Ammon's horn (tissue), 1 donor: ENCODE measurements at places on chromosomes 3 and 15.

- DNase-seq = no peak
These were observed 995 bp downstream of the CHST14 start for GRCh38 chr15:40471808-40472150.

DNA sequence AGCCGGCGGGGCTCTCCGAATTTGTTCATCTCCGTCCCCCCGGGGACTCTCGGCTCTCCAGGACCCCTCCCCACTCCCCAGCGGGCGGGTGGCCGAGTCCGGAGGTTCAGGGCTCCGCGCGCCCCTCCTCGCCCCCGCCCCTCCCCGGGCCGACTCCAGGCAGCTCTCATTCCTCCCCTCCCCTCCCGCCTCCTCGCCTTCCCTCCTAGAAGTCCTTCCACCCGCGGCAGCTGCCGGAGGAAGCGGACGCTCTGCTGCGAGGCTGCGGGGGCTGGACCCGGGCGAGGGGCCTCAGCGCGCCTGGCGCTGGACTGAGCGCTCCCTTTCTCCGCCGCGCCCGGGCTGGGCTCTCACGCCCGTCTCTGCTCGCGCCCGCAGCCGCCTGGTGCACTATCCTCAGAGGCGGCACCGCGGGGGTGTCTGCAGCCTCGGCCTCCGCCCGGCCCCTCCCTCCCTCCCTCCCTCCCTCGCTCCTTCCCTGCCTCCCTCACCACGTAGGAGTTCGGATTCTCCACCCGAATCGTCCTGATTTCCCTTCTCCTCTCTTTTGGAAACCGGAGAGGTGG is at the start of gene ROBO2:
Gene ROBO2 (plus strand): TSS at position 494 of the 566 bp plus-strand sequence. CDS start 687 bp downstream, outside the sequence.
- peak; percentile 45 for DNase-seq

GRCh38 chr15:91192285-91192684 is 92.2 kb downstream of the SV2B start:
- no peak for DNase-seq

DNA sequence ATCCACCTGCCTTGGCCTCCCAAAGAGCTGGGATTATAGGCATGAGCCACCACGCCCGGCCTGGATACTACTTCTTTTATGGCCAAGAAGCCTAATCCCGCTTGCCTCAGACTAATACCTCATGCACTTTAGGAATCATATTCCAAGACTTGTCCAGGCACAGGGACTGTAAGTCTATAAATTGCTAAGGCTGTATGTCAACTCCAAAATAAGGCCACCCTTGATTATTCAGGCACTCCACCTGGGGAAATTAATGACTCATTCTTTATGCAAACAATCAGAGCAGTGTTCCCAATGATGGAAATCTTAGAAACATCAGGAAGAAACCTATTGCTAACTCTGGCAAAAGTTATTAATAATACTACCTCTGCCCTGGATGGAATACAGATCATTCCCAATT is 98.4 kb downstream of the ERC2 start:
- no peak for DNase-seq

- no peak for DNase-seq
These were observed 108.3 kb downstream of the SEMA5B start for GRCh38 chr3:122919291-122919610.

- DNase-seq = no peak
These were observed 81.7 kb downstream of the PRICKLE2 start for GRCh38 chr3:64143409-64144130.

DNA sequence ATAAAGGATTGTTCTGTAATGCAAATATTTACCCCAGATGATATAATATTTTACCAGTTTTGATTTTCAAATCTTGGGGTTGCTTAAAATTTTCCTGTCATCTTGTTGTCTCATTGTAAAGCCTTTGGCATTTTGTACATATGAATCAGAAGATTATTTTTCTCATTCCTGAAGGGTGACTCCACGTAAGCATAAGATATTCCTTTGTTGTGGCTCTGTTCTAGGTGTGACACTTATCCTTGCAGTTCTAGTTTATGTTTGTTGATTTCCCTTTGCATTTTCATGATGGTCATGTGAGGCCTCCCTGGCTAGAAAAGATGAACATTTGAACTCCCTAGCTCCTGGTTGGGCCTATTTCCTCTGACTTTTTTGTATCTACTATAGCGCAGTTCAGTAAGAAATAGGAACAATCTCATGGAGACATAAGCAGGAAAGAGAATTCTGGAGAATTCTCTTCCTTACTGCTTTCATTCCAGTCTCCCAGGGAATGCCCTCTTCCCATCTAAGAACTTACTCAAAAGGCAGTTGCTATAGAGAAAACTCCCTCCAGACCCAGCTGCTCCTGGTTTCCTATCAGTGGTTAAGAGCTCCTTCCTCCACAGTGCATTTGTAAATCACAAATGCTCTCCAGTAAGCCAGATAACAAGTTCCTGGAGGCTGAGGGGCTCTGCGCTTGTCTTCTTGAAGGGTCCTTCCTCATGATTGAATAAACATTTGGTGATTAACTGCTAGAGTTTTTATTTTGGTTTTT is 124.7 kb downstream of the WNT5A start:
- no peak for DNase-seq

DNA sequence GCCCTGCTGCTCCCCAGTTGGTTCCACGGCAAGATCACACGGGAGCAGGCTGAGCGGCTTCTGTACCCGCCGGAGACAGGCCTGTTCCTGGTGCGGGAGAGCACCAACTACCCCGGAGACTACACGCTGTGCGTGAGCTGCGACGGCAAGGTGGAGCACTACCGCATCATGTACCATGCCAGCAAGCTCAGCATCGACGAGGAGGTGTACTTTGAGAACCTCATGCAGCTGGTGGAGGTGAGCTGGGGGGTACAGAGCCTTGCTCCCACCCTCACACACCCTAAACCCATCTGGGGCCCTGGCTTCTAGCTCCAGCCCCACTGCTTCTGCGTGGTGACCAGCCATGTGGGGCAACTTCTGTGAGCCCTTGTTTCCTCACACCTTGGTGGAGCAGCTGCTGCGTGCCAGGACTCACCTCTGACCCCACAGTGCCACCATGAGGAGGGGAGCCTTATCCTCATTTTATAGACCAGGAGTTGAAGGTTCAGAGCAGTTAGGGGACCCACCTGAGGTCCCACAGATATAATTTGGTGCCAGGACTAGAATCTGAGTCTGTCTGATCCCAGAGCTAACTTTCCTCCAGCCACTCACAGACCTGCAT is 13.3 kb upstream of the LMAN1L start:
- no peak for DNase-seq

GRCh38 chr3:183122257-183122932 is 23.1 kb upstream of the MCCC1 start:
- DNase-seq = peak; percentile 64

- DNase-seq = no peak
These were observed 246.9 kb upstream of the THRB start for GRCh38 chr3:24741506-24741905.

DNA sequence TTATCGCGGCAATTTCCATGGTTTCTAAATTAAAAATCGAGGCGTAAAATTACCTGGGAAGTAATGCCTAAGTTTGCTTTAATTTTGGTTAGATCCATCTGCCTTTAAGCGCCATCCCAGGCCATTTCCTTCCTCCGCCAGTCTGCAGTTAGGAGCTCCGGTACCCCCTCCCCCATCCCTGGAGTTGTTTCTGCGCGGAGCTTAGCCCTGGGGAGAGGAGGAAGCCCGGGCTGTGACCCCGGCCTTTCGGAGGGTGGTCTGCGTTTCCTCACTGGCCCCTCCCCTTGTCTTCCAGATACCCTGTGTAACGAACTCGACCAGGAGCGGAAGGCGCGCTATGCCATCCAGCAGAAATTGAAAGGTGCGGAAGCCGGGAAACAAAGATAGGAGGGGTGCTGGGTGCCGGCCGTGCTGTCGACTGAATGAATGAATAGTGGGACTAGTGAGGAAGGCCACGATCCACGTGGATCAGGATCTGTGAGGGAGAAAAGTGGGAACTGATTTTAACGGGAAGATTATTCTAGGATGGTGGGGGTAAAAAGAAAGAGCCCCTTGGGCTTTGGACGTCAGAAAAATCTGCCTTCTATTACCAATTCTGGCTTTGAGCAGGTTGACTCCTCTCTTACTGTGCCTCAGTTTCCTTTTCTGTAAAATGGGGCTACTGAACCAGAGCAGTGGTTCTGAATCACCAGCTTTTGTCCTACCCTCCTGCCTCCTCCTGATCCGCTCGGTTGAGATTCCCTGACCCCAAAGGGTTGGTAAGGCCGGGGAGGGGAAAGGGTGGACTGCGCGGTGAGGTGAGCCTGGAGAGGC is 6.7 kb downstream of the RNU6-1 start:
- DNase-seq = no peak

- DNase-seq = no peak
These were observed 57.3 kb downstream of the FRMD5 start for GRCh38 chr15:44137750-44138149.

DNA sequence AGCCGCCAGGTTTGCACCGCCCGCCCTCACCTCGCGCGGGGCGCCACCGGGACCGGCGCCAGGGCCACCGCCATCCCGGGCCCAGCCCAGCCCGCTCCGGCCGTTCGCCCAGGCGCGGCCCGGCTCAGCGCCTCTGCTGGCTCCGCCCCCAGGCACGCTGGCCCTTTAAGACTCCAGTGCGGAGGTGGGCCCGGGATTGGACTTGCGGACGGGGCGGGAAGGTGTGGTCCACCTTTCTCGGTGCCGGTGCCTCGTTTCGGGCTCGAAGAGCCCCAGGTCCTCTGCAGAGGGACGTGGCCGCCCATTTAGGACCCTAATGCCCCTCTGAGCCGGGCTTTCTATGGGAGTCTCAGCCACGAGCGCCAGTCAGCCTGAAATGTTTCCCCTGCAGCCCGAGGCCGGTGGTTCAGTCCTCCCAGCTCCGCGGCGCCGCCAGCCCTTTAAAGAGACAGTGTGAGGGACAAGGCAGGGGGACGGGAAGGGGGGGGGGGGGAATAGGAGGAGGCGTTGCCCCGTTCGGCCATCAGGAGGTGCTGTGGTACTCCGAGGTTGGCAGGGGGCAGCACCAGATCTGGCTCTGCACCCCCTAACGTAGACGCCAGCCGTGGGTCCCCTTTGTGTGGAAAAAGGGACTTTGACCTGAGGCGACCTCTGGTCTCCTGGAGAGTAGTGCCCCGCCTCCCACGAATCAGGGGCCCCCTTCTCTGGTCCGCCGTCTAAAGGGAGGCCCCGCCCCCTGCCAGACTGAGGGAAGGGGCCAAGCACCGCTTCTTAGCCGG is 1.0 kb downstream of the HYAL2 start:
- DNase-seq = peak; percentile 93

GRCh38 chr3:55489798-55490132 is 2.7 kb upstream of the WNT5A start:
- DNase-seq = no peak

- peak; percentile 90 for DNase-seq
These were observed 54.9 kb downstream of the SPSB4 start for GRCh38 chr3:141105828-141106628.

- no peak for DNase-seq
These were observed 17.7 kb downstream of the CTNNB1 start for GRCh38 chr3:41216993-41217392.

- no peak for DNase-seq
These were observed 95.4 kb upstream of the AGBL1 start for GRCh38 chr15:85984241-85984640.

- no peak for DNase-seq
These were observed 13.8 kb downstream of the PTPN9 start for GRCh38 chr15:75565062-75565970.

GRCh38 chr15:71256934-71257664 is 141.8 kb downstream of the THSD4 start:
- DNase-seq = no peak

DNA sequence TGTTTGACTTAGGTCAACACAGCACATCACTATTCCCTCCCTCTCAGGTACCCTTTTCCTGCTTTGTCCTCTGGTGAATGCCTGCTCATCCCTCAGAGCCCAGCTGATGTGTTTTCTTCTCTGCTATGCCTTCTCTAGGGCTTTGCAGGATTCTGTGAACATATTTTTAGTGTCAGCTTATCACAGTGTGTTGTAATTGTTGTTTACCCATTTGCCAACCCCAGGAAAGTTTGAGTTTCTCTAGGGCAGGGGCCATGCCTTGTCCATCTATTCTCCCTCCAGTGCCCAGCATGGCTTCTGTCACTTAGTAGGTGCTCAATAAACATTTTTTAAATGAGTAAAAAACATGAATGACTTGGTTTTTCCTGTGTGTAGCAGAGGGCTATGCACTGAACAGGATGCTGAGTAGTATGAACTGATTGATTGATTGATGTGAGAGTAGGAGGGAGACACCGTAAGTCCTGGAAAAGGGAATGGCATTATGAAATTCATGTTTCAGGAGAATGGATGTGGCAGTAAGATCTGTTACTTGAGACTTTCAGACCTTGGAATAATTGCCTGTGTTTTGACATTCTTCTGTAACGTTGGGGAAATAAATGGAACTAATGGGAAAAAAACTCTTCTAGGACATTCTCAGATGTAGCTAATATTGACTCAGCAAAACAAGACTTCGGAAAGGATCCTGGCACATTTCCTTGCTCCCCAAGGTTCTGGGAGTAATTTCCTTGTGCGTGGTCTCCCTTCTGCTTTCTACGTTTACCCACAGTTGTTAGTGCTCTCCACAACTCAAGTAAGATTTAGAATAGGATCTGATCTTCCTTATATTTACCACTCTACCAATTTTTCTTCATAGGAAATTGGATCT is 267.3 kb upstream of the TBL1XR1 start:
- DNase-seq = no peak

GRCh38 chr3:33358172-33358781 is 81.0 kb downstream of the FBXL2 start:
- no peak for DNase-seq

DNA sequence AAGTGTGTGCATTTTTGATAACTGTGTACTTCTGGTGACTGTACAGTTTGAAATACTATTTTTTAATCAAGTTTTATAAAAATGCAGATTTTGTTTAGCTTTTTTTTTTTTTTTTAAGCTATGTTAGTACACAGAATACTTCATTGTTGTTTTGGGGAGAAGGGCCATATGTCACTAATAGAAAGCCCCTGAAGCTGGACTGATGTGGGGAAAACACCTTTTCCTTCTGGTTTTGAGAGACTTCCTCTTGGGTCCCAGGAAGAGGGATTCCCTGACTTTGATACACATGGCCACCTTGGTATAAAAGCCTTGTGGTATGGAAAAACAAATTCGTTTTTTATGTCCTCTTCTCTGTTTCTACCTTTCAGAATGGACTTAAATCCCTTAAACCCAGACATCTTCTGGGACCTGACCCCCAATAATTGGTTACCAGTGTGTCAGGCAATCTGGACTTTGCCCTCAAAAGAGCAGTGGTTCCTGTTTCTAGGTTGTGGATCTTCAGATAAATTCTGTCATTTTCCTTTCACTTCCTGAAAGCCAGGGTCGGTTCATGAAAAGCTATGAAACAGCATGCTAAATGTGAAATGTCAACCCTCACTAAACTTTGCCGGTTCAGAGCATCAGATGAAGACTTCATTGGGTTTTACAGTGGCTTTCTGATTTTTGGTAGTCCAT is 31.1 kb upstream of the BLOC1S6 start:
- DNase-seq = no peak

GRCh38 chr3:59381282-59381681 is 331.5 kb upstream of the CFAP20DC start:
- DNase-seq = no peak

DNA sequence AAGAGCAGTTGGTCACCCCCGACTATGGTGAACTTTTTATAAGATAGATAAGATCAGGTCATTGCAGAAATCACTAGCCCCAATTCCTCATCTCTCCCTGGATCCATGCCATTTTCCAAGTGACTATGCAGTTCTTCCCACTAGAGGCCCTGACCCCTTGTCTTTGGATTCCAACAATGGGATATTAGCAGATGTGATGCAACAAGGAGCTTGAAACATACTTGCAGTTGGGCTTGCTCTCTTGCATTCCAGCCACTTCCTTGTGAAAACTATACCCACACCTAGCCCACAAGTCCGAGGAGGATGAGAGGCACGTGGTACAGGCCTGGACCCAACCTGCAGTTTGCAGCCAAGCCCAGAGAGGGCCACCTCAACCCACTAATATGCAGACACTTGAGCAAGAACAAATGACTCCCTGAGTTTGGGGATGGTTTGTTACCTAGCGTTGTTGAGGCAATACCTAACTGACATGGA is 60.6 kb downstream of the SUCLG2 start:
- DNase-seq = no peak
